Smooth muscle cell of the pulmonary artery (primary cell): ENCODE measurements at places on chromosomes 5 and 9. TPM values are rescaled to one million over a fixed set of nuclear protein-coding genes. Genes with fewer than 3 reads are reported as not detected.

SPACA9 gene
- 4.0 and 5.7 TPM in 2 replicates for total RNA-seq

FRMD3 gene
- 2.6 and 6.9 TPM in 2 replicates for total RNA-seq

PCA3 gene
- total RNA-seq = 0.07 and 0.13 TPM in 2 replicates

TERT gene
- not detected in 2 replicates for total RNA-seq

GRIN1 gene
- 0.10 TPM in 1 of 2 replicates, not detected in the other for total RNA-seq

CKMT2 gene
- total RNA-seq = 15.1 and 18.6 TPM in 2 replicates

PTPRD gene
- 5.0 and 17.2 TPM in 2 replicates for total RNA-seq

BAAT gene
- 0.07 TPM in 1 of 2 replicates, not detected in the other for total RNA-seq

ZFAND5 gene
- total RNA-seq = 157 and 163 TPM in 2 replicates

FOXD4 gene
- total RNA-seq = 0.13 and 0.17 TPM in 2 replicates

SH3TC2 gene
- total RNA-seq = 2.4 and 3.1 TPM in 2 replicates

ADGRD2 gene
- total RNA-seq = not detected in 2 replicates

AHRR gene
- 18.0 and 45.2 TPM in 2 replicates for total RNA-seq

SHC3 gene
- total RNA-seq = 12.6 and 57.2 TPM in 2 replicates

HACD4 gene
- 2.0 and 5.0 TPM in 2 replicates for total RNA-seq
